GM06990 (cell line): ENCODE measurements at places on chromosomes 12 and 14.
A peak's percentile ranks its signal among the peaks of the same experiment; 100 is the strongest.

DNA sequence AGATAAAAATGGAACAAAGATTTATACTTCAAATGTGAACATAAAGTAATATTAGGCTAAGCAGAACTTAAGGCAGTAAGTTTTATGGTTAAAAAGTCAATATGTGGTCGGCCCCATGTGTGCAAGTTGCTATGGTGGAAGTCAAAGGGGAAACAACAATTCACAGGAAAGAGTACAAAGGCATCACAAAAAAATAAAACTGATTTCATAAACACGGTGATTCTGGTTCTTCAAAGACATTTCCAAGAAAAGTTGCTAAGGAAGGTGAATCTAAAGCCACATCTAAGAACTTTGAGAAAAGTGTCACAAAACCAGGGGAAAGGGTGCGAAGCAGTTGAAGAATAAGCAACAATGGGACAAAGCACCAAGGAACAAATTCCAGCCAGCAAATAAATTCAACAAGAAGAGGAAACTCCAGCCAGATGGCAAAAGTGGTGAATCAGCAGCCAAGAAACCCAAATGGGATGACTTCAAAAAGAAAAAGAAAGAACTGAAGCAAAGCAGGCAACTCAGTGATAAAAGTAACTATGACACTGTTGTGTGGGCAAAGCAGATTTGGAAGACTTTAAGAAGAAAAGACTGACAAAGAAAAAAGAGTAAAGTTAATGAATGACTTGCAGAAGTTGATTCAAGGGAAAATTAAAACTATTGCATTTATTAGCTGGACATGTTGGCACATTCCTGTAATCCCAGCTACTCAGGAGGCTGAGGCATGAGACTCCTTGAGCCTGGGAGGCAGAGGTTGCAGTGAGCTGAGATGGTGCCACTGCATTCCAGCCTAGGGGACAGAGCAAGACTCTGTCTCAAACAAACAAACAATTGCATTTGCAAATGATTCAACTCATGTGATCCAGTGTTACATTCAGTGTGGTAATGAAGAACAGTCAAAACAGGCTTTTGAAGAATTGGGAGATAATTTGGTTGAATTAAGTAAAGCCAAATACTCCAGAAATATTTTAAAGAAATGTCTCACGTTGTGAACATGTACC lies 19.5 kb downstream of the PTGDR start:
- DNase-seq = no peak

- DNase-seq = no peak
Measured at GRCh38 chr12:54667945-54668344, 19.8 kb upstream of the DCD start.

DNA sequence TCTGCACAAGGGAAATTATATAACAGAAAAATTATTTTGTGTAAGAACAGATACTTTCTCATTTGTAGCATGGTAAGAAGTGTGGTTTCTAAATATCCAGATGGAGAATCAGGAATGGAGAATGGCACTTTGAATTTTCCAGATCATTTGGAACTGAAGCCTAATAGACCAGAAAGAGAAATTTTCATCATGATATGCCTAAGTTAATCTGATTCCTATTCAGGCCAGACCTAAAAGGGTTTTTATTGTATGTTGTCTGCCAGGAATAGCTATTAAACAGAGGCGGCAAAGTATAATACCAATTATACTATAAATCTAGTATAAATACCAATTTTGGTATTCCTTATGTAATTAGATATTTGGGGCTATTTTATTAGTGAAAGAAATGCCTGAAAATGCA lies 382.7 kb upstream of the FAR2 start:
- no peak for DNase-seq

- DNase-seq = no peak
Measured at GRCh38 chr12:64116969-64117368, 105.1 kb downstream of the KICS2 start.

GRCh38 chr14:96267336-96267735 lies 11.3 kb downstream of the BDKRB1 start:
- no peak for DNase-seq

DNA sequence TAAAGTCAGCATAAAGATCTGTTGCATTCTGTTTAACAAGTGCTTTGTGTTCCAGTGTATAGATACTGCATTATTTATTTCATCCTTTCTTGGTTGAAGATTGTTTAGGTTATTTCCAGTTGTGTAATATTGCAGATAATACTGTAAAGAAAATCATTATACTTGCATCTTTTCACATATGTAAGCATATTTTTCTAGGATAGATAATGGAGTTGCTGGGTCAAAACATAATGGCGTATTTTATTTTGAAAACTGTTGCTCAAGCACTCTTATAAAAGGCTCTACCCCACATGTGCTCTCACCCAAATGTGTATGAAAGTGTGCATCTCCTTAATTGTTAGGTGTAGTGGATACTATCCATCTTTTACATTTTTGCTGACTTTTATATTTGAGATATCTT lies 274.4 kb downstream of the FBXL14 start:
- no peak for DNase-seq

GRCh38 chr14:76294876-76295275 lies 81.1 kb upstream of the ESRRB start:
- DNase-seq = no peak

GRCh38 chr12:90199006-90199405 lies 490.4 kb upstream of the ATP2B1 start:
- DNase-seq = no peak

- DNase-seq = no peak
Measured at GRCh38 chr12:102465762-102466560, 14.4 kb downstream of the IGF1 start.

GRCh38 chr14:105019861-105020814 lies 745 bp downstream of the CDCA4 start:
- peak; percentile 72 for DNase-seq

GRCh38 chr12:6825398-6826124 lies 2.6 kb upstream of the P3H3 start:
- no peak for DNase-seq

GRCh38 chr12:132423820-132424645 lies 65.9 kb upstream of the FBRSL1 start:
- no peak for DNase-seq

DNA sequence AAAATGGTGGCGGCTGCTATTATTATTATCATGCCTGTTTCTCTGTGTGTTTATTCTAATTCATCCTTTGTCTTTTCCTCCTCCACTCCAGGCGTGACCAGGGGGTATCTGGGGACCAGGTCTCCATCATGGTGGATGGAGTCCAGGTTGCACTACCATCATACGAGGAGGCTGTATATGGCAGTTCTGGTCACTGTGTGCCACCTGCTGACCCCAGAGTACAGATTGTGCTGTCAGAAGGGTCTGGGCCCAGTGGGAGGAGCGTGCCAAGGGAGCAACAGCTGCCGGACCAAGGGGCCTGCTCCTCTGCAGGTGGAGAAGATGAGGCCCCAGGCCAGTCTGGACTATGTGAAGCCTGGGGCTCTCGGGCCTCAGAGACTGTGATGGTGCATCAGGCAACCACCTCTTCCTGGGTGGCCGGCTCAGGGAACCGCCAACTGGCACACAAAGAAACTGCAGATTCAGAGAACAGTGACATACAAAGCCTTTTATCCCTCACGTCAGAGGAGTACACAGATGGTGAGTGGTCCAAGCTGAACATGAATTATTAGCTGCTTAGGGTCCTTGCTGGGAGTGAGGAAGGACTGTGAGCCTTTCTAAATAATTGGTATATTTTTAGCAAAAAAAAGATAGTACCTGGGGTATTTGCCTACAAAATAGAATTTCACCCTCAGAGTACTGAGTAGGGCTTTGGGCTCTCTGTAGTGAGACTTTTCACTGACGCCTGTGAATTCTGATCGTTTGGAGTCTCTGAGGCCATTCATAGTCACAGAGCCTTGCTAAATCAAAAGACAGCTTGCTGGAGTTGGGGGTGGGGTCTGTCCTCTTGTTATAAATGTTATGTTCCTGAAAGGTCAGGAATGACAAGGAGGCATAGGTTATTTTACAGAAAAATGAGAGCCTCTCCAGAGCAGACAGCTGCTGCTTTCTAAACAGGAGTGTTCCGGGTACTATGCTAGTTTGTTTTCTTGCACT lies 58.1 kb upstream of the SRSF5 start:
- no peak for DNase-seq

- peak; percentile 4 for DNase-seq
Measured at GRCh38 chr14:105384605-105385321, 13.6 kb upstream of the TEX22 start.

DNA sequence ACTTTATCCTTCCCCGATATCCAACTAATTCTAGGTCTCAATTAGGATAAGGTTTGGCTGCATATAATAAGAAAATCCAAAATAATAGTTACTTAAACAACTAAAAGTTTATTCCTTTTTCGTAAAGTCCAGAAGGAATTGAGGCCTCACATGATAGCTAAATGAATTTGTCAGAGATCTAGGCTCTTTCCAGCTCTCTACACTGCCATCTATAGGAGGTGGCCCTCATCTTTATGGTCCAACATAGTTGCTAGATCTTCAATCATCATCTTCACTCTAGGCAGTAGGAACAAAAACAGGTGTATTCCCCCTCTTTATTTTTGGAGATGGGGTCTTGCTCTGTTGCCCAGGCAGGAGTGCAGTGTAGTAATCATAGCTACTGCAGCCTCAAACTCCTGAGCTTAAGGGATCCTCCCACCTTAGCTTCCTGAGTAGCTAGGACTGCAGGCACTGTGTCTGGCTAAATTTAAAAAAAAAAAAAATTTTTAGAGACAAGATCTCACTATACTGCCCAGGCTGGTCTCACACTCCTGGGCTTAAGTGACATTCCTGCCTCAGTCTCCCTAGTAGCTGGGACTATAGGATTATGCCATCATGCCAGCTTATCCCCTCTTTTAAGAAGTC lies 46.5 kb upstream of the SAV1 start:
- no peak for DNase-seq

- peak; percentile 58 for DNase-seq
Measured at GRCh38 chr14:77026930-77027537, 1.5 kb downstream of the IRF2BPL start.

DNA sequence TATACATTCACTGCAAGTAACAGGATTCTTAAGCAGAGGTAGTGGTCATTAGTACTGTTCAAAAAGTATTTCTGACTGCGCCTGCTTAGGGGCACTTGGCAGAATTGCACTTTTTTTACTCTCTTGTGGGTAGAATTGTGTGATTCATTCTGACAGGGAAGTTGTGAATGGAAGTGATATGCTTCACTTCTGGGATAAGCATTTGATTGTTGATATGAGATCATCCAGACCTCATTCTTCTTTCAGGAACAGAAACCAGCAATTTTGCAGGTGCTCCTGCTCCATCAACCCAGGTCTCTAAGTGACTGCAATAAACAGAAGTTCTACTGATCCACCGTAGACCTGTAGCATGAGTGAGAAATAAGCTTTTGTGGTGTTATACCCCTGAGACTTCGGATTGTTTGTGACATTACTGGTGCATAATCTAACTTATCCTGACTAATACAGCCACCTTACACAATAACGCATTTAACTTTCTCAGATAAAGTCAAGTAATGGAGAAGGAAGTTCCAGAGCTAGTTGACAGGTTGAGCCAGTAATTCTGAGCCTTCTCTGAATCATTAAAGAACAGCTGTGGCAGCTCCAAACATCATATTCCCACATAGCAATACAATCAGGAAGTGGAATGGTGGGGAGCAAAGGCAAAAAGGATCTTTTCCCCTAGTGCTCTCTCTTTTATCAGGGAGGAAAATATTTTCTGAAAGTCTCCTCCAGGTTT lies 387.9 kb downstream of the SYT1 start:
- no peak for DNase-seq

- DNase-seq = no peak
Measured at GRCh38 chr14:59098377-59098776, 90.1 kb upstream of the DAAM1 start.

DNA sequence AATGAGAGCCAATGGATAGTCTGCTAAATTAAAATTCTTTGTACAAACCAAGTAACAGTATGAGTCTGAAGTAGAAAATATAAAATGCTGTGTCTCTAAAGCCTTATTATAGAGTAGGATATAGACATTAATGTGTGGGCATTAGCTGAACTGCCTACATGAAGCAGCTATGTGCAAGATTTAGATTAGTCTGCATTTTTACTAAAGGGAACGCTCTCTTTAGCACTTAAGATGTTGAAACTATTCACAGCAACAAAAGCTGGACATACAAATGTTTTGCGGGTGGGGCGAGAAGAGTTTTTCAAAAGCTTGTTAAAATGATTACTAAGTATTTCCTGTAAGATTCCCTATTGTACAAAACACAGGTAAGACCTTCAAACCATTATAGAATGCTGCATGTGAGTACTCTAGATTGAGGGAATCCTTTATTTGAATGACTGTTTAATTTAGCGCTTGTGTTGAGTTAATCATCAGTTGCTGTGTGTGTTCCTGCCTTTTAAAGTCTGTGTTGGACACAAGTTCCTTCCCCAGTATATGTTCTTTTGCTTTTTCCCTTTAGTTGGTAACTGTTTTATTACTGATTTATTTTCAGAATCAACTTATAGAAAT lies 87.1 kb downstream of the RAD52 start:
- DNase-seq = no peak

- peak; percentile 80 for DNase-seq
Measured at GRCh38 chr14:50061664-50062437, 54.5 kb downstream of the VCPKMT start.

DNA sequence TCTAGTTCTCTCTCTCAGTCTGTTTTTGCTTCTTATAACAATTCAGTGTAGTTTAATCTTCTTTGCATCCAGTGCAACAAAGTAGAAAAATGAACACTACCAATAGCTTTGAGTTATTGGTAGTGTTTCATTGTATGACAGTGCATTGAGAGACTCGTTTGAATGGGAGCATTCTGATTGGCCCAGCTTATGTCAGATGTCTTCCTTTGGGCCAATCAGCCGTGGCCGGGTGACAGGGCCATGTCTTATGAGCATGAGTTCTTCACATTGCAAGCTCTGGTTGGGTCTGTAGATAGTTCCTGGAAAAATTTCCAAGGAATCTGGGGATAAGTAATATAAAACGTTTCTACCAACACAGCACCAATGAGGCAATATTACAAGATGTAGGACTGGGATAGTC lies 36.5 kb downstream of the GYS2 start:
- DNase-seq = no peak

DNA sequence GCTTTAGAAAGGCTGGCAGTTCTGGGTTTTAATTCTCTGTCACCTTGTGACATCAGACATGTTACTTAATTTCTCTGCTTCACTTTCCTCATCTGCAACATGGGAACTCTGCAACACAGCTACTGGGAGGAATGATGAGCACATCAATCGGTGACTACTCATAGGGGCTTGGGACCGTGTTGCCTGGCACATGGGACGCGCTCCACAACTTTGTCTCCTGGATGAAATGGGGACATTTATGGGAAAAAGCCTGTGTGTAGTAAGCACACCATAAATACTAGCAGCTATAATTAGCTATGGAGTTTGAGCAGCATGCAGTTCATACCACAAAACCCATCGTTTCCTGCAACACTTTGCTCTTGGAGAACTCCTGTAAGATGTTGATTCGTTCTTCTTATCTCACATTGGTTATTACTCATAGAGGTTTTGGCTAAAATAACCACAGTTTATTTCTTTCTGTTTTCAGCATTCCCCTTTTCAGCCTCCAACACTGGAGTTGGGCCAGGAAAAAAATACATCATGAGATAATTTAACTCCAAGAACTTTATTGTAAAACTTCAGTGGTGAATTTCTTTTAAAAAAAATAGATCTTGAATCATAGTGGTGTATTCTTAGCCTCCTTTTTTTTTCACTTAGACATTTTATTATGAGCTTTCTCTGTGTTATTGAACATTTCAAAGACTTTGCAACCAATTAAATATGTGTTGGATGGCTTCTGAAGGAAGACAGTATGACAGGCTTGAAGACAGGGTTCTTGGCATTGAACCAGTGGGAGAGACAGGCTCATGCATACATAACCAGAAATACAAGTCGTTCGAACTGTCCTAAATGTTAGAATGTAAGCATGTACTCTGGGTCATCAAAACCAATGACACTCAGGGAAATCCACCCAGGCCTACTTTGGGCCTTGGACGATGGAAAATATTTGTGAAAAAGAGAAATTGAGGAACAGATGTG lies 72.7 kb downstream of the RIN3 start:
- DNase-seq = peak; percentile 46
